CD8-positive, alpha-beta T cell (primary cell): ENCODE measurements at places on chromosomes 13 and 19. TPM values are rescaled to one million over a fixed set of nuclear protein-coding genes. Genes with fewer than 3 reads are reported as not detected.

DNA sequence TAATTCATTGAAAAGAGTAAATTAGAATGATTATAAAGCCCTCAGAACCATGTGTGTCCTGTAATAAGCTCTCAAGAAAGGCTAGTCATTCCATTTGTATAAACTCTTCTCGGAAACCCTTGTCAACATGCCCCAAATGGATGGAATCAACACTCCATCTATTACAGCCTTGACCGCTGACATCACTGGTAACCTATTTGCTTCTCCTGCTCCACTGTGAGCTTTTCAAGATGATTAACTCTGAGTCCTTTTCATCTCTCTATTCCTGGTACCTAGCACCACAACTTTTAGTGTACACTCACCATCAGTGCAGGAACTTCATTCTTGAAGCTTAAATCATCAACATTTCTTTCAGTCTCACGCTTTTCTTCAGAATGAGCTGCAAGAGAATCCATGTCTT lies 612.0 kb downstream of the DCT start:
- DNase-seq: no peak

DNA sequence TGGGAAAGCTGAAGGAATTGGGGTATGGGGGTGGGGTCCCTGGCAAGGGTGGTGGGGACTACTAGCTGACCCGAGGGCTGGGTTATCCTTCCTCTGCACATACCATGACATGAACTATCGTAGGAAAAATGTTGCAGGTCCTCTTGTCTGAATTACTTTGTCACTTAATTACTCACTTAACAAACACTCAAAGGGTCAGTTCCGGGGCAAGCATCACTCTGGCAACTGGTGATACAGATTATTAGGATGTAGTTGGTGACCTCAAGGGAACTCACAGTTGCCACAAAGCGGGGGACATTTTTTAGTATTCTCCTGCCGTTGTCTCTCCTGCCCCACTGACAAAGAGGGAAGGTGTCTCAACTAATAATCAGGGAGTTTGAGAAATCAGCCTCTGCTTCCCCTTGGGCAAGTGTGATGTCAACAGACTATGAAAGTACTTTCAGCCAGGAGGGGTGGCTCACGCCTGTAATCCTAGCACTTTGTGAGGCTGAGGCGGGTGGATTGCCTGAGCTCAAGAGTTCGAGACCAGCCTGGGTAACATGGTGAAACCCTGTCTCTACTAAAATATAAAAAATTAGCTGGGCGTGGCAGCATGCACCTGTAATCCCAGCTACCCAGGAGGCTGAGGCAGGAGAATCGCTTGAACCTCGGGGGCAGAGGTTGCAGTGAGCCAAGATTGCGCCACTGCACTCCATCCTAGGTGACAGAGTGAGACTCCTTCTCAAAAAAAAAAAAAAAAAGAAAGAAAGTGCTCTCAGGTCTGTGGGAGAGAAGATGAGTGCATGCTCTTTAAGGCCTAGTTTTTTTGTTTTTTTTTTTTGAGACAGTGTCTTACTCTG lies 10.3 kb downstream of the DNAJB1 start:
- DNase-seq: no peak

DNA sequence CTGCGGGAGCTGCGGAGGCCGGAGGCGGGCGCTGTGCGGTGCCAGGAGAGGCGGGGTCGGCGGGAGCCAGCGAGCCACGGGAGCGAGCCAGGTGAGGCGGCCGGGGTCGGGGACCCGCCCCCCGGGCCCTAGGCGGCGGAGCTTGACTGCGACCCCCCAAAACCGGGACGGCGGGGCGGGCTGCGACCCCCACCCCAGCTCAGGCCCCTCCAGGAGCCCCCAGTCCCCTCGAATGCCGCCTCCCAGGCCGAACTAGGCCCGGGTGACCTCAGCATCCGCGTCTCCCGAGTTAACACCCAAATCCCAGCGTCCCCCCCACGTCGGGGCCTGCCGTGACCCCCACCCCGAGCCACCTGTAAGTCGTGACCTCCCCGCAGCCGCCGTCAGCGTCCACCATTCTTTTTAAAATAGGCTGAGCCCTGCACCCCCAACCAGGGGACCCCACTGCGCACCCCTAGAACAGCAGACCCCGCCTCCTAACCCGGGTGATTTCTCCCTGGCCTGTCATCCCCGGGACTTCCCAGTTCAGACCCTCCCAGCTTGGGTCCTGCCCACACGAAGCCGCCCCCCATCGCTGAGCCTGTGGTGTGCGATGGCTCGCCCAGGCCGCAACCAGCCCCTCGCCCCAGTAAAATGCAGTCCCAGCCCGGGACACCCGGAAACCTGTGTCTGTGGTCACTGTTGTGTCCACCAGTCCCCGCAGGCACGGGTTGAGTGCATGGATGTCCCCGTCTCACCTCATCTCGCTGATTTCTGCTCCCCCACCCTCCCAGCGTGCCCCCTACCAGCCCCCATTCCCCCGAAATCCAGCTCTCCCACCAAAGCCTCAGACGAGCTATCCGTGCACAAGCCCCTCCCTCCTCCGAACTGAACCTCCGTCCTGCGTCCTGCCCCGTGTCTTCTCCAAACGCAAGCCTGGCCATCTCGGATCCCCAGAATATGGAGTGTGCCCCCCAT lies 551 bp downstream of the FZR1 start:
- peak; percentile 57 for DNase-seq

DNA sequence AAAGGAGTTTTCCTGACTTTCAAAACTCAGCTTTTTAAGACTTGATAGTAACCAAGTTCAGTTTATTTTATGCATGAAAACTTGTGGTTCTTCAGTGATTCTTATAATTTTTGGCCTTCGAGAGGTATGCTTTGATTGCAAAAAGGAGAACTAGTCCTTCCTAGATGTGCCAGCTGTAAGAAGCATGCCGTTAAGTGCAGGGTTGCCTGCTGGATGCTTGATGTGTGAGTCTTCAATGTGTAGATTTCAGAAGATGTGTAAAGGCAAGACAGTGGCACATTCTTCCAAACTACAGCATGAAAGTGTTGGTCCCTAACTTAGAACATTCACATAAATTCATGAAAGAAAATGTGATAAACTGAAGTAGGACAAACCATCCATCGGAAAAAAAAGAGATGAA lies 532.5 kb downstream of the DCT start:
- DNase-seq: no peak

DNA sequence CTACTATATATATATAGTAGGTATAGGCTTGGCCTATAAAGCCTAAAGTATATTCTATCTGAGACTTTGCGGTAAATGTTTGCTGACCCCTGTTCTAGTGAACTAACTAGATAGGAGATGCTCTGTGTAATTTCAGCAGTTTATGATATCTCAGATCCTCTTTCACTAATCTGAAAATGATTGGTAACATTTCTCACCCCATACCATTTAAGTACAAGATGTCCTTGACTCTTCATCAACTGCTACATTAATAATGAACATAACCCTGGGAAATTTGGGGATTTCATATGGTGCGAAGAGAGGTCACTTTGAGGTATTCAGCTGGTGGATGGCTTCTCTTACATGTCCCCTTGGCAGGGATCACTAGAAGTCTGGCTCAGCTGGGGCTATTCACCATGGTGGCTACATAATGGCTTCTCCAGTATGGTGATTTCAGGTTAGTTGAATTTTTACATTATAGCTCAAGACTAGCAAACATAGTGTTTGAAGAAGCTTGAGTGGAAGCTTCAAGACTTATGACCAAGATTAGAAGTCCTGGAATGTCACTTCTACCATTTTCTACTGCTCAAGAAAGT lies 103.6 kb upstream of the MYCBP2 start:
- no peak for DNase-seq

DNA sequence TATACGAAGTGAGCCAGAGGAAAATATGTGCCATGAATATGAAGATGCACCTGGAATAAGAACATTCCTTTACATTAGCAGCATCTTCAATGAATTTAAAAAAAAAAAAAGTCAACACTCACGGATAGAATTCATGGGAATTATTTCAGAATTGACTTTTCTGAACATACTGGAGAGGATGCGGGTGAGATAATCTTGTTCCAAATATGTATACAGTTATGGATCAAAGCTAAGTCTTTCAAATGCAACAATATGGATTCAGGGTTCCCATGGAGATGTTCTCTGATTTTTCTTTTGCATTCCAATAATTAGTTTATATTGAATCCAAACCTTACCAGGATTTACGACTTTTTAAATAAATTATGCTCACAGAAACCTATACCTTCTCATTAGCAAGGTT lies 1660.7 kb downstream of the SLITRK1 start:
- no peak for DNase-seq

Gene DIRAS1
- total RNA-seq: 0.19 TPM

DNA sequence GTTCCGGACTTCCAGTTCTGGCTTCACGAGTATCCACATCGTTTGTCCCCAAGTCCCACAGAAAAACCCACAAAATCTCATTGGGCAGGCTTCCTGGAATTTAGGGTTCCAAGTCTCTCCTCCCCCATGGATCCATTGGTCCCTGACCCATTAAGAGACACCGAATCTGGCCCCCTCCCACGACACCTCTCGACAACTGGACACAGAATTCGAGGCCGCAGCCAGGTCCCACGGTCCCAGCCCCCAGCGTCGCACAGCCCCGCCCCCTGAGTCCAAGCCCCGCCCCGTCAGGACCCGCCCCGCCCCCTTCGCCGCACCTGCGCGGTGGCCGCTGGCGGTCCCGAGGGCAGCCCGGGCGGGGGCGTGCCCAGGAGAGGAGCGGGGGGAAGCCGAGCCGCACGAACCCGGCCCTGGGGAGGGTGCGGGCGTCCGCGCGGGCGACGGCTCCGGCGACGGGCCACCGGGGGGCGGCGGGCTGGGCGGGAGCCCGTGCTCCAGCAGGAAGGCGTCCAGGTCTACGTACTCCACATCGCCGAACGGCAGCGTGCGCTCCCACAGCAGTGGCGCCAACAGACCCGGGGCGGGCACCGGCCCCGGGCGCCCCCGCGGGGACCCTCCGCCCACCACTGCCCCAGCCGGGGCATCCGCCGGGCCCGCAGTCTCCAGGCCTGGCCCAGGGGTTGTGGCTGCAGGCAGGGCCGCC lies 1.8 kb downstream of the DBP start:
- DNase-seq: peak; percentile 57

Gene ANGPTL8
- not detected for total RNA-seq

DNA sequence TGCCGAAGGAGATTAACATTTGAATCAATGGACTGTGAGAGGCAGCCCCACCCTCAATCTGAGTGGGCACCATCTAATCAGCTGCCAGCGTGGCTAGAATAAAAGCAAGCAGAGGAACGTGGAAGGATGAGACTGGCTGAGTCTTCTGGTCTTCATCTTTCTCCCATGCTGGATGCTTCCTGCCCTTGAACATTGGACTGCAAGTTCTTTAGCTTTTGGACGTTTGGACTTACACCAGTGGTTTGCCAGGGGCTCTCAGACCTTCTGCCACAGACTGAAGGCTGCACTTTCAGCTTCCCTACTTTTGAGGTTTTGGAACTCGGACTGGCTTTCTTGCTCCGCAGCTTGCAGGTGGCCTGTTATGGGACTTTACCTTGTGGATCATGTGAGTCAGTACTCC lies 14.7 kb downstream of the NHLRC3 start:
- DNase-seq: no peak

- no peak for DNase-seq
These were observed 72.1 kb upstream of the ZNF43 start for GRCh38 chr19:21908066-21908465.

- no peak for DNase-seq
These were observed 49.3 kb upstream of the GPR183 start for GRCh38 chr13:99356262-99357091.

Gene ZNF613
- 0.58 TPM for total RNA-seq

Gene PSG3
- total RNA-seq: not detected

DNA sequence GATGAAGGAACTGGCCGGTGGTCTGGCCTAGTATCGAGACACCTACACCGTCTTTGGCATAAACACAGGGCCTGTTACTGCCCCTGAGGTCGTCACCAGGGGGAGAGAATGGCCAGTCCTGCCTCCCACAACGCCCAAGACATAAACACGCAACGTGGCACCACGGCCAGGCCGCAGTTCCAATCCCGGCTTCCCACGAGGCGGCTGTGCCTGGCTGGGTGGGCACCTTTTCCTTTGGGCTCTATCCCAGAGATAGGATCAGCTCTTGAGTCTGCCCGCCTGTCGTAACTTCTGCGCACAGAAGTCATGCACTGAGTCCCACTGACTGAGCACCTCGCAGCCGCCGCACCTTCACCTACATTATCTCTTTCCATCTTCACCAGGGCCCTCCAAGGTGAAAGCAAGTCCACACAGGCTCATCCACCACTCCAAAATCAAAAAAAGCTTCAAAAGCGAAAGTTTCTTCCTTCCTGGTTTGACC lies 1.1 kb downstream of the MIER2 start:
- DNase-seq: no peak

DNA sequence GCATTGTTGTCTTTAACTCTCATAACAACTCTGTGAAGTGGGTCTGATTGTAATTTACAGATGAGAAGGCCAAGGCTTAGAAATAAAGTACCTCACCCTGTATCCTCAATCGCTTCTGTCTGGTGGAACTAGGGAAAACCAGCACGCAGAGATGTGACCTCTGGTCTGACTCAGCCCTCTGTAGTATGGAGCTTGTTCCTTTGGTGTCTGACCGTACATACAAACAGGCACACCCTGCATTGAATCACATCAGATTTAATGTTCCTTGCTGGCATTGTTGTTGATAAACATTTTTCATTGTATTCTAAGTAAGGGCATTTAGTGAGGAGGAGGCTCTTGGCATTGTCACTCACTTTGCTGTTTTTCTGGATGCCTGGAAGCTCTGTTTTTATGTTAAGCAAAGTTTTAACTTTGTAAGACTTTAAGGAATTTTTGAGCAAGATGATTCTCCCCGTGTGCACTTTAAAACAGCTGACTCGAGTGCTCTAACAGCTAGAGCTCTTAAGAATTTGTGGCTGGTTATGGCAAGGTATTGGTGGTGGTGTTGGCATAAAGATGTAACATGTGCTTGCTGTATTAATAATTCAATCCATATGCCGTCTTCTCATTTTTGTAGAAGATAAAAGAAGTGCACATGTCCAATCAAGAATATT lies 89.0 kb upstream of the SPATA13 start:
- DNase-seq: no peak
